CD4-positive, alpha-beta T cell treated with Interleukin-6 for 4 hours (primary cell): ENCODE measurements at places on chromosomes 6 and 20.

DNA sequence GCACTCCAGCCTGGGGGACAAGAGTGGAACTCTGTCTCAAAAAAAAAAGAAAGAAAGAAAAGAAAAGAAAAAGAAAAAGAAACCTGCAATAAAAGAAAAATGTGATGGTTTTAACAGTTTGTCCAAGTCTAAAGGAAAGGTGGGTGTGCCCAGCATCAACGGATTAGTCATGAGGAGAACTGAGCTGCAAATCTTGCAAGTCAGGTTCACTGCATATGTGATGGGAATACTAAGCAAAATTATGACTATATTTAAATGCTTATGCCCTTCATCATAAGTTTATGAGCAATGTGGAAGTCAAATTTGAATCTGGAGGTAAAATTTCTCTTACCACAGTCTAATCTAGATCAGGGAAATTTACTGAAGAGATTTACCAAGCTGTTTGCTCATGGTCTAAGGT is 13.1 kb upstream of the CDK19 start:
- no peak for DNase-seq

GRCh38 chr6:51949526-51949925 is 137.9 kb downstream of the PKHD1 start:
- DNase-seq, result no peak

- DNase-seq, result no peak
These were observed 215.2 kb upstream of the ARID1B start for GRCh38 chr6:156562019-156562418.

- DNase-seq, result no peak
These were observed 32.8 kb downstream of the PRDM1 start for GRCh38 chr6:106118835-106119431.

- DNase-seq, result no peak
These were observed 12.5 kb downstream of the SESN1 start for GRCh38 chr6:109082188-109082577.

DNA sequence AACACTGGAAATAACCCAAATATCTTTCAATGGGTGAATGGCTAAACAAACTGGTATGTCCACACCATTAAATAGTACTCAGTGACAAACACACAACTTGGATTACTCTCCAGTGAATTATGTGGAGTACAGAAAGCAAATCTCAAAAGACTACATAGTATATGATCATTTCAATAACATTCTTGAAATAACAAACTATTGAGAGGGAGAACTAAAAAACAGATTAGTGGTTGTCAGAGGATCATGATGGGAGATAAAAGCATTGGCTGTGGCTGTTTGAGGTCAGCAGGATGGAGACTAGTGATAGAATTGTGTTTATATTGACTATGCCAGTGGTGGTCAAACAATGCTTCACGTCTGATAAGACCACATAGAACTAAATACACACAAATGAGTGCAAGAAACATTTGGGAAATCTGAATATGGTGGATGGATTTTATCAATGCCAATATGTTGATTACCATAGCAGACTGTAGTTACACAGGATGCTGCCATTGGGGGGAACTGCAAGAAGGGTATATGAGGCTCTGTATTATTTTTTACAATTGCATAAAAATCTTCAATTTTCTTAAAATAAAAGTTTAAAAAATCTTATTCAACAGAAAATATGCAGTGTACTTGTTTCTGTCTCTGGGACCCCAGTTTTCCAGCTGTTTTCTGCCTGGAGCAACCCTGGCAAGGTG is 242.0 kb downstream of the TBXT start:
- DNase-seq, result no peak

DNA sequence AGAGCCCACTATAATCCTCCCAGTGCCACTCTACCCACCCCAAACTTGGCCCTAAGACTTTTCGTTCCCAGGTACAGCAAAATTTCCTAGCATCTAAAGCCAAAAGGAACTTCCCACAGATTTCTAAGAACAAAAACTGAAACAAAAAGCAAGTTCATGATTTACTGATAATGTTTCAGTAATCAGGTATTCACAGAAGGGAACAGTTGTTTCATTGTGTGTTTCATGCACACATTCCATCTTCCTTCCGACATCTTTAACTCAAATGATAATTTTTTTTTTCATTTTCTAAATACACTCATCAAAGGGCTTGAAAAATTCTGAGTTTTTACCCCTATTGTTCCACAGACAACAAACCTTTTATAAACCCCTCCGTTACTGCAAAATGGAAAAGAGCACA is 6.0 kb upstream of the BTN1A1 start:
- no peak for DNase-seq

DNA sequence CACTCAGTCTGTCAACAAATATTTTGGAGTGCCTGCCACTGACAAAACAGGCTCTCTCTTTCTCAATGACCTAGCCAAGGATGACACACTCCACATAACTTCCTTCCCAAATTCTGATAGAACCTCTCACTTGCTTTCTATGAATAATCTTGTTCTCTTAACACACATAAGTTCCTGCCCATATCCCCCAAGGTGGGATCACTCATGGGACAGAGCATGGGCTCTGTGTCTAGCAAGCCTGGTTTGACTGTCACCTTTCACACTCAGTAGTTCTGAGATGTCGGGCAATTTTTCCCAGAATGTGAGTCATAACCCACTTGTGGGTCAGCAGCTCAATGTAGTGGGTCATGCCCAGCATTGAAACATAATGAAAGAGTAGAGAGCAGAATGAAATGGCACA is 78.1 kb downstream of the LRFN2 start:
- DNase-seq, result no peak

- peak; percentile 57 for DNase-seq
These were observed 176.4 kb downstream of the ARID1B start for GRCh38 chr6:156953479-156954146.

DNA sequence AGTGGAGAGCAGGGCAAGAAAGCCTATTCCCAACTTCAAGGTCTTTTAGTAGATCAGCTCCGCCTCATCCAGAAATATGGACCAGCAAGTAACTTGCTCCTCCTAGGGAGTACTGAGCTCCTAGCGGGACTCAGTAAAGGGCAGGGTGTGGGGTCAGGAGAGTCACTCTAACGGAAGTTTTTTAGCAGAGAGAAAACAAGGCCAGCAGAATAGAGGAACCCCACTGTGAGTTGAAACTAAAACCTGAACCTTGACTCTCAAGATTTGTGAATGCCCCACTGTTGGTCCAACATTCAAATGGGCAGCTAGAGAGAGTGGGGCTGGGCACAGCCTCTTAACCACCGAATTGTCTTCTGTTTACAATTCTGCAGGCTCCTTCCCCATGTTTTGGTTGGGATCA is 244.8 kb downstream of the FARS2 start:
- DNase-seq, result no peak

DNA sequence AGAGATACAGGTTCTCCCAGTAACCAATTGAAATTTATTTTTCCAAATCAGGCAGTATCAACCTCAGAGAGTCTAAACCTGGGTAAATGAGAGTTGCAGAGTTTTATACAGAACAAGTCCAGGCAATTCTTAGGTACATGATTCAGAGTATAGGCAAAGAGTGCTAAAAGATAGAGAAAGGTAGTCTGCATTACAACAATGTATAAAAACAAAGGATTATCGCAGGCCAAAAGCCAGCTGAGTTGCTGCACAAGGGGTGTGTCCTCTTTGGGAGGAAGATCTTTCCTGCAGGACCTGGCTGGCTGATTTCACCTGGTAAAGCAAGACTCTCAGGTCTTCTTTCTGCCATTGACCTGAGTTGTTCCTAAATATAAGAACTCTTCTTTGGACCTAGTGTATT is 48.9 kb upstream of the ECHDC1 start:
- DNase-seq, result no peak
